ENCODE measurements at places on chromosomes 1 and 21. TPM values are rescaled to one million over a fixed set of nuclear protein-coding genes. Genes with fewer than 3 reads are reported as not detected.

GRCh38 chr1:177585302-177586220 lies 384.3 kb downstream of the SEC16B start:
- no peak for DNase-seq

DNA sequence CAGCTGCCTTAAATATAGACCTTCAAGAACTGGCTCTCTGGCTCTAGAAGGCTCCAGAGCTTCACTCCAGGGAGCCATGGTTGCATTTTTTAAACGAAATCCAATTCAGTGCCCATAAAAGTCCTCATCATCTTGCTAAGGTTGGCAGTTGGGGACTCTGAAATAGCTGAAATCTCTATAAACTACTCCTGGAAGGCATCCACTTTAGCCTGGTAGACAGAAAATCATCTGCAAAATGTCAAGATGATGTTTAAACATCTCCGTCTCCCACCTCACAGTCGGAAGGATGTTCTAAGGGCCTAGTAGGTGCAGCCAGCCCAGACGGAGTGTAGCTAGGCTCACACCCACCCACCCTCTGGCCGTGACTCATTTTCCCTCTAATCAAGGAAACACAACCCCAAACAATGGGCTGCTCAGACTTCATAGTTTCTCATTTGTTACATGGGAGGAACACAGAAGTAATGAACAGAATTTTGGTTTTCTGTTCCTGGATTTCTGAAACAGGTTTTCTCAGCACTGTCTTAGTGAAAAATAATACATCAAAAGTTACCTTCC lies 235.4 kb upstream of the KAZN start:
- no peak for DNase-seq

DNA sequence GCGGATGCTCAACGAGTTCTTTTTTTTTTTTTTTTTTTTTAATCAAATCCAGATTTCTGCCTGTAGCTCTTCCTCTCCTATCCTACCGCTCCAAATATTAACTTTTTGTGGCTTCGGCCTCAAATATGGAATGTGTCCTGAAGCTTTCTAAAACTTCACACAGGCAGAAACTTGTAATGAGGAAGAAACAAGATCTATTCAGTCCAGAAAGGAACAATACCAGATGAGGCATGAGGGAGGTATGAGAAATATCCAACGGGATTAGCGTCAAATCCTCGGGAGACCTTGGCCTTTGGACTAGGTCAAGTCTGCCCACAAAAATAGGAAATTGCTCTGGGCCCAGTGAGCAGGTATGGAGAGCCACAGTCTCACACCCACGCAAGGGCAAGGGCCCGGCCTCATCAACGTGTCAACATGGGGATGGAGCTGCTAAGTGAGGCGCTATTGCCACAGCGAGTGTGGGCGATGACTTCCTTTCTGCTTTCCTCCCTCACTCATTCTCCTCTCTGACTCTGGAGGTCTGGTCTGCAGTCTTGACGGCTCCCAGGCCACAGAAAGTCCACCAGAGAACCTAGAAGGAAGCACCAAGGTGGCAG lies 66.6 kb downstream of the BCAR3 start:
- DNase-seq = peak; percentile 75

DNA sequence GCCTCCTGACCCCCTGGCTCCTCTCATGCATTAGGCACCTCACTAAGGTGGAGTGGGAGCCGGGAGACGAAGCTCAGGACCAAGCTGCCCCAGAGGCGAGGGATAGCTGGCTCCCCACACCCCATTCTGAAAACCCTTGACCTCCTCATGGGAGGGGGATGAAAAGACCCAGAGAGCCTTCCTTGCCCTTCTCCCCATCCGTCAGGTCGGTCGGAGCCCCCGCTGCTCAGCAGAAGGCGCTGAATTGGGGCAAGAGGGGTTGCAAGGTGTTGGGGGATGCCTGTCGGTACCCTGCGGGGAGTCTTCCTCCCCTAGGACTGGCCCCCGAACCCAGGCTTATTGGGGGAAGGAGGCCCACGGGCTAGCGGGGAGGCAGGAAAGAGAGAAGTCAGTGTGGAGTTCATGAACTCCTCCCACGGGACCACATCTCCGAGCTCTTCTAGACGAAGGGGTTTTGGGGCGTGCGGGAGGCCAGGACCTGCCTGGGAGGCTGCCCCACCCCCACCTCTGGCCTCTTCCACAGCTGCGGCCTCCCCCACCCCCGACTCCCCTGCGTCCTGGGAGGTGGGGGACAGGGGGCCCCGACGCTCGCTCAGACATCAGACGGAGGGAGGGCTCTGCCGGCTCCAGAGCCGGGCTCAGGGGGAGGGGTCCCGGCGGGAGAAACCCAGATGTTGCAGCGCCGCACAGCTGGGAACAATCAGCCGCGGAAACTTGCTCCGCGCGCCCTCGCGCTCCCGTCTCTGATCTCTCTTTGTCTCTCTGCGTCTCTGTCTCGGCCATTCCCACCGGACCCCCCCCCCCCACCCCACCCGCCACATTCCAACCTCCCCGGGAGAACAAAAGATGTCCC lies 719 bp downstream of the MFAP2 start:
- no peak for DNase-seq

- no peak for DNase-seq
These were observed 622.0 kb downstream of the KIF26B start for GRCh38 chr1:245776694-245777332.

- DNase-seq = no peak
These were observed 111.7 kb downstream of the FOXD2 start for GRCh38 chr1:47549532-47549931.

DNA sequence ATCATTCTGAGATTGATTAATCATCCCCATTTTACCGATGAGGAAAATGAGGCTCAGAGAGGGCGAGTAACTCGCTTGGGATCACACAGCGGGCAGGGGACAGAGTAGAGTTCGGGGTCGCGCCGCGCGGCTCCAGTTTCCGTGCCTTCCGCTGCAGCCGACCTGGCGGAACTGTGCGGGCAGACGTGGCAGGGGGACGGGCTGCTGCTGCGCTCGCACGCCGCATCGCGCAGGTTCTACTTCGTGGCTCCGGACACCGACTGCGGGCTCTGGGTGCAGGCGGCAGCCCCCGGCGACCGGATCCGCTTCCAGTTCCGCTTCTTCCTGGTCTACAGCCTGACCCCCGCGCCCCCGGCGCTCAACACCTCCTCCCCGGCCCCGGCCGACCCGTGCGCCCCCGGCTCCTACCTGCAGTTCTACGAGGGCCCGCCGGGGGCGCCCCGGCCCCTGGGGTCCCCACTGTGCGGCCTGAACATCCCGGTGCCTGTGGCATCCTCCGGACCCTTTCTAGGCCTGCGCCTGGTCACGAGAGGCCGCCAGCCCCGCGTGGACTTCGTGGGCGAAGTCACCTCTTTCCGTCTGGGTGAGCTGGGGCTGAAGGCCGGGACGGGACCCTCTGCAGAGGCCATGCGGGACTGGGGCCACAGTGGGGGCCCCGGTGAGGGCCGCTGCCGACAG lies 2.3 kb downstream of the LDLRAD2 start:
- peak; percentile 56 for DNase-seq

GRCh38 chr1:208182880-208183645 lies 61.1 kb downstream of the PLXNA2 start:
- DNase-seq = no peak

DNA sequence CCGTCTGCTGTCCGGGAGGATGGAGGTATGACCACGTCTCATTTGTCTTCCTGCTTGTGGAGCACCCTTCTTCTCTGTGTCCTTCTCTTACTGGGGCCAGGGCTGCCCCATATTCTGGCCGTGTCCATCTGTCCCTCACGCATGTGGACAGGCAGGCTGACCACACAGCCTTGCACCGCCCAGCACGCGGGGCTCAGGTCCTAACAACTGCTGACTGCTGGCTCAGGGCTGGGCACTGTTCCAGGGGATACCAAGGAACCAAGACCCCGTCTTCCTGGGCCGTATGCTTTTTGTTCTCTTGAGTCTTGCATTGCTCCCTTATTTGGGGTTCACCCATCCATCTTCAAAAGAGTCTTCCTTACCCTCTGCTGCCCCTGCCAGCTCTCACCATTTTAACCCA lies 17.5 kb upstream of the SPSB1 start:
- DNase-seq = no peak

GRCh38 chr1:29772584-29773100 lies 536.3 kb downstream of the PTPRU start:
- DNase-seq = no peak

DNA sequence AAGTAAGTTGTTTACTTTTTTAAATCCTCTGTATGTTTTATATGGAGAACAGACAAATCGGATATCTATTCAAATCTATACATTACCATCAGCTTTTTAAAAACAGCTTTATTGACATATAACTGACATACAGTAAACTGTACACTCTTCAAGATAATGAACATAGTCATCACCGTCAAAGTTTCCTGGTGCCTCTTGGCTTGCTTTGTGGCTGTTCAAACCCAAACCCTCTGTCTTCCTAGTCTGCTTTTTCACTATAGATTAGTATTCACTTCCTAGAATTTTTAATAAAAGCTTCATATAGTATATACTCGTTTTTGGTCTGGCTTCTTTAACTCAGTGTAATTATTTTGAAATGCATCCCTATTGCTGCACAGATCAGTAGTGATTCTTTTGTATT lies 56.4 kb upstream of the TPTE start:
- DNase-seq = no peak

DNA sequence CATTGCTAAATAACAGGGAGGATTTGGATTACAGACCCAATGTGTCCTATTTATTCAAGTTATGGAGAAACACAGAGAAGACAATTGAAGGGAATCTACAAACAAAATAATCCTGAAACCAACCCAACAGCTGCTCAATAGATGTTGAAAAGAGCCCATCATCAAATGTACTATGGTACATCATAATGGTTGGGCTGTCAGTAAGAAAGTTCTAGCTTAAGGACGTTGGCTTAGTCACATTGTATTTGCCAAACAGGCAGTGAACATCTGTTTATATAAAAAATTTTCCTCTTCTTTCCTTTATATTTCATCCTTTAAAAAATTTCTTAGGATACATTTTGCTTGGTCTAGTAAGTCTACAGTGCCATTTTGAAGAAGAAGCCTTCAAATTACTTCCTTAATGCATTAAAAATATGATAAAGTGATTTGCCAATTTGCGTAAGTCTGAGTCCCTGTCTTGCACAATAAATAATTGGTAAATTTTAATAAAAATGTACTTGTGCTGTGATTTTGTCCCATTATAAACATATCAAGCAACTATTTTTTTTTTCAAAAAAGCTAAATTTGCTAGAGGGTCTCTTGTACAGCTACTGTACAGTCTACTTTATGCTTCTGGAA lies 14.4 kb downstream of the MAP3K7CL start:
- DNase-seq = no peak

DNA sequence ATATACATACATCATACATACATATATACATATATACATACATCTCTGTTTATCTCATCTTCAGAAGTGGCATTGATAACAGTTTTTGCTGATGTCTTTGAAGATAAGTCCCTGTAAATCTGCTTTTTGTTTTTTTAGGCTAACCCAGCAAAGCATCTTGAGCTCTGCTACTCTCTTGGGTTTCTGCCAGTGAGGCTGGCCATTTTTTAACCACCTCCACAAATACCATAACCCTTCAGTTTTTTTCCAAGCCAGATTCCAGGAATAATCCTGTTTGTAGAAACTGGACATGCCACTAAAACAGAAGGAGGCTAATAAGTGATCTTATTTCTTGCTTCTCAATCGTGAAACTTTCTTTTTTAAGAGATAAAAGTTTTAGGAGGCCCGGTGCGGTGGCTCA lies 21.6 kb downstream of the SDHC start:
- no peak for DNase-seq

DNA sequence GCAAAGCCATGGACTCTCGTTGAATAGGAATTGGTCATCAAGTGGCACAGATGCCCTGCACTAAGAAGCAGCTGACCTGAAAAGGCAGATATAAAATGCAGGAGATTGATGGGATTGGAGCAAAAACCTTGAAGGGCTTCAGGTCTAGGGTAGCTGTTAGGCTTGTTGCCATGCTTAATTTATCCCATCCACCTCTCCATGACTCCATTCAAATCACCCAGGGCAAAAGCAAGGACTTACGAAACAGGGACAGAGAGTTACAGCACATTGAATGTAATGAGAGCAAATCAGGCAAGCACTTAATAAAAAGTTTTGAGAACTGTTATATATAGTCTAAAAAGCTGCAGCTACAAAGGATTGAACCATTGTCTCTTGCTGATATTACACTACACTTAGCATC lies 298.2 kb upstream of the ESRRG start:
- no peak for DNase-seq

DNA sequence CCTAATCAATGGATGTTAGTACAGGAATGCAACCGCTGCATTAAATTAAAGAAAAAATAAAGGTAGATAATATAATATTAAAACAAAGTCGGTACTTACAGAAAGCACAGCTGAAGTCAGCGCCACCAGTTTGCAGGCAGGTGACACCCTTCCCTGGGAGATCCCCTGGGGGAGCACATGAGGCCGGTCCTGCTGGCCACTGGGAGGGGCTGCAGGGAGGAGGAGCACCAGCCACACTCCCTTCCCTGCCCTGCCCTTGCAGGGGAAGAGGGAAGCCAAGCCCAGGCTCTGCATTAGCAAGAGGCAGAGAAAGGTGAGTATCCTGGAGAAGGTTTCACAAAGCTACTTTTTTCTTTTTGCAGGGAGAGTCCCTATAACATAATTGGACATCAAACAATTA lies 507.0 kb downstream of the AJAP1 start:
- DNase-seq = no peak

DNA sequence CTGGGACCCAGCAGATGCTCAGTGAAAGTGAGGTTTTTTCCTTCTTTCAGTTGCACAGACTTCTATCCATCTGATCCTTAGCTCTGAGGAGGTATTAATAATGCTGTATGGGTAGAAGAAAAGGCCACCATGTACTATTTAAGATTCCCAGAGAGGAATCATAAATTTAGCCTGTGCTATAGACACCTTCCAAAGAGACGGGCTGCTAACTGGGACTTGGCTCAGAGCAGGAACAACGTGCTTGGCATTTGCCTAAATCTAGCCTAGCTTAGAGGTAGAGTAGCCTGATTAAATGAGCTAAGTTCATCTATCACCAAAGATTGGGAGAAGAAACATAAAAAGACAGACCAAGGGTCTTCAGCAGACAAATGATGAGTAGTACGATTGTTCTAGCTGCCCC lies 176.9 kb upstream of the BEND5 start:
- no peak for DNase-seq

- DNase-seq = no peak
These were observed 117.4 kb upstream of the RAB3GAP2 start for GRCh38 chr1:220389634-220390033.

CR1 gene
- 0.02 TPM for total RNA-seq

TFF2 gene
- not detected for total RNA-seq

CYP4Z1 gene
- total RNA-seq = not detected

C1QB gene
- total RNA-seq = not detected
